ENCODE measurements at places on chromosomes 4 and X.

DNA sequence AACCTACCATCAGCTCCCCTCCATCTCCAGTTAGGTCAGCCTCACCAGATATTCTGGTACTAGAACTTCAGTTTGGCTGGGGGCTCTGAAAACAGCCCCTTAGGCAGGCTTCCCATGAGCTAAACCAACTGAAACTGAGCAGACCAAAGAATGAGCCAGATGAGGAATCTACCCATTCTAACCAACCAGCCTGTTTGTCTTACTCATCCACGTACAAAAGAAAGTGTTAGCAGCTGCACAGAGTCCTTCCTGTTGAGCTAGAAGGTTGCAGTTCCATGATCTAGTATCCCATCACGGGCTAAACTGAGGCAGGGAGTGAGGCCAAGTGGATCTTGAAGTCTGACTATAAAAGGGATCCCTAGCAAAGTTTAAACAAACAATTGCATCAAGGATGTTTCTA, 17.5 kb downstream of the MAGEA9B start:
- no peak for DNase-seq

DNA sequence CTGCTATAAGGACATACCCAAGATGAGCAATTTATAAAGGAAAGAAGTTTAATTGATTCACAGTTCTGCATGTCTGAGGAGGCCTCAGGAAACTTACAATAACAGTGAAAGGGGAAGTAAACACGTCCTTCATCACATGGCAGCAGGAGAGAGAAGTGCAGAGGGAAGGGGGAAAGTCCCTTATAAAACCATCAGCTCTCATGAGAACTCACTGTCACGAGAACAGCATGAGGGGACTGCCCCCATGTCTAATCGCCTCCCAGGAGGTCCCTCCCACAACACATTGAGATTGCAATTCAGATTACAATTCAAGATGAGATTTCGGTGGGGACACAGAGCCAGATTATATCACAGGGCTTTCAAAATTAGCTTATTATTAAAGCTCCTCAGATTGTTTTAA, 209.5 kb upstream of the PPP3CA start:
- peak; percentile 31 for DNase-seq

- no peak for DNase-seq
These were observed 32.3 kb upstream of the CXCL8 start for GRCh38 chr4:73707918-73708577.

GRCh38 chr4:38728631-38729141, 54.1 kb downstream of the TLR10 start:
- no peak for DNase-seq

GRCh38 chrX:68358679-68359078, 74.6 kb downstream of the OPHN1 start:
- no peak for DNase-seq
